Pulmonary artery endothelial cell (primary cell): ENCODE measurements at places on chromosomes 2 and 18. TPM values are rescaled to one million over a fixed set of nuclear protein-coding genes. Genes with fewer than 3 reads are reported as not detected.

The CAPN13 gene
- total RNA-seq: not detected in 2 replicates

DNA sequence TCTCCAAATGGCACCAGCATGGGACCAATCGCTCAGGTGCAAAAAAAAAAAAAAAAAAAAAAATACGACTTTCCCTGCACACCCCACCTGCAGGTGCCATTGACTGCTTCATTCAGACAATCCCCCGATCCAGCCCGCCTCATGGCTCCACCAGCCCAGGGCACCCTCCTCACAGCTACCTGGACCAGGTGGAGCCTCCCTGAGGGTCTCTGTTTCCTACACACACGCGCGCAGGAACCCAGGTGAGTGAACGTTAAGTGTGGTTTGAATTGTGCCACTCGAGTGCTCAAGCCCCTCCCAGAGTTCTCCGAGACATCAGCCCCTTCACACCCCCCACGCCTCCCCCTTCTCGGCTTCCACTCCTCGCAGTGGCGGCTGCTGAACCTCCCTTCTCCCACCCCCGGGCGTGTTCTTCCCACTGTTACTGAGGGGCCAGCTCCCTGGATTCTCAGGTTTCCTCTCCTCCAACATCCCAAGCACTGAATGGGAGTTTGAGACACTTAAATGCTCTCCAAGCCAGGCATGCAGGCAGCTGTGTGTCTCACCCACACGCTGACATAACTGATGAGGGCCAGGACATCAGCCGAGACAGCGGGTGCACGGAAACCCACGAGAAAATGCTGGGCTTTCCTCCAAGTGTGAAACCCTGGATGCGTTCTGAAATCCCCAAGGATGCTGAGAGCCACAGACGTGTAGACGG, 88.8 kb upstream of the SNTG2 start:
- DNase-seq: no peak

GRCh38 chr2:46239175-46239846, 57.9 kb upstream of the EPAS1 start:
- DNase-seq: no peak

GRCh38 chr2:101476605-101477208, 1.8 kb upstream of the RFX8 start:
- no peak for DNase-seq

- DNase-seq: no peak
Measured at GRCh38 chr2:112849956-112850355, 13.4 kb upstream of the IL1B start.

GRCh38 chr2:157319795-157320194, 5.8 kb downstream of the ERMN start:
- no peak for DNase-seq
